ENCODE measurements at places on chromosomes 6 and 20.
A peak's percentile ranks its signal among the peaks of the same experiment; 100 is the strongest.

GRCh38 chr20:23061734-23062561, 12.5 kb upstream of the THBD start:
- DNase-seq: no peak

- DNase-seq: no peak
Observed at GRCh38 chr6:16277101-16277981, 39.0 kb downstream of the GMPR start.

DNA sequence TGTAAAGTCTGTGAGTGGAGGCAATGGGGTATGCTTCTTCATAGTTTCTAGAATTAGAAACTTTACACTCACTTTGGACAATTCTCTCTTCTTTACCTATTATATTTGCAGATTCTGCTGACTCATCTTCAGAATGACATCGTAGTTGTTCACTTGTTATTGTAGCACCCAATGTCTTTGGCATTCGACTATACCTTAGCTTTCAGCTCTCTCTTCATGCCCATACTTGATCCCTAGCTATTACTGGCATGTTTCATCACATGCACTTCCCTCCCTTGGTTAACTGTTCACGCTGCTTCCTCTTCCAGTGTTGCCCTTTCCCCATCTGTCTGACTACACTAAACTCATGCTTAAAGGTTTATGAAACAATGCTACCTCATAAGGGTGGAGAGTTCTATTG, 298.1 kb upstream of the TCF21 start:
- no peak for DNase-seq

DNA sequence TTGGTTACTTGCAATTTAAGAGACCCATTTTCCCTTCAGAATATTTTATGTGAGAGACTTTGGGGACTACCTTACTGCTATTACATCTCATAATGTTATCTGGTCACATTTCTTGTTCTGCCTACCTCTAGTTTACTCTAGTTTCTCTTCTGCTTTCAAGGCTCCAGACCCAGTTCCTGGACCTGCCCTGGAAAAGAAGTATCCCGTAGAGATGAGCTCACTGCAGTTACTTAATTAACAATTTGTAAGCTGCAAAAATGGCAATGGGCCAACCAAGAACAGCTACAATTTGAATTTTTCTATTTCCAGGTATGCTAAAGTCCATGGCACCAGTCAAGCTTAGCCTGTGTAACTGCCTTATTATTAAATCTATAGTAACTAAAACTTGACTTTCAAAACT, 25.0 kb downstream of the TAB2 start:
- DNase-seq: no peak

DNA sequence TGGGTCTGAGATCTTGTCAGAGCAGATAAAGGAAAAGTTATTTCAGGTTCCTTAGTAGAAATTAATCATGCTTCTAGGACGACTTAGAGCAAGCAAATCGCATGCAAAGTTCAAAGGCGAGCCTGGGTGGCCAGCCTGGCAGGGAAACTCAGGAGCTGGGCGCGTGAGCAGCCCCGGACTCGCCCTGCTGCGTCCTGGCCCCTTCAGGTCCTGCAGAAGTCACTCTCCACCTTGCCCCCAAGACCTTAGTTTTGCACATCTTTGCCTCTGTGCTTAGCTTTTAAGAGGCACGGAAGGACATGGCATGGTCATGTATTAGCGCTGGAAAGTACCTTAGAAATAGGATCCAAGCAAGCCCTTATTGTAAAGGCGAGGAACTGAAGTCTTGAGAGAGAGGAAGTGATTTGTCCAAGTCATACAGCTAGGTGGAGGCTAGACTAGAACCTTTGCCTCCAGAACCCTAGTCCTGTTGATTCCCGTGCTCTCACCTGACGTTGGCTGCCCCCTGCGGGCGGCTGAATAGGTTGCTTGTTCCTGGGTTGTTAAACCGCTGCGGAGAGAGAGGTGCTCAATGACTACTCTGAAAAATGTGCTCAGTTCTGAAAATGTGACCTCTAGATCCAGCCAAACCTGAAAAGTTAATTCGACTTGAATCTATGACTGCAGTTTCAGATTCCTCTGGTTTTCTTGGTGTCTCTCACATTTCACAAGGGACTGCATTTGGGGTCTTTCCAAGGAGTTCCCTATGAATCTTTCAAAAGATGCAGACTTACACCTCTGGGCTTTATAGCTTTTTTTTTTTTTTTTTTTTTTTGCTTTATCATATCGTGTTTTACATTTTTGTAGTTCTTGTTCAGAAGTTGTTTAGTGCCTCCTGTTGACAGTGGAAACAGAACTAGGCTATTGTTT, 2.7 kb downstream of the MYB start:
- peak; percentile 84 for DNase-seq

DNA sequence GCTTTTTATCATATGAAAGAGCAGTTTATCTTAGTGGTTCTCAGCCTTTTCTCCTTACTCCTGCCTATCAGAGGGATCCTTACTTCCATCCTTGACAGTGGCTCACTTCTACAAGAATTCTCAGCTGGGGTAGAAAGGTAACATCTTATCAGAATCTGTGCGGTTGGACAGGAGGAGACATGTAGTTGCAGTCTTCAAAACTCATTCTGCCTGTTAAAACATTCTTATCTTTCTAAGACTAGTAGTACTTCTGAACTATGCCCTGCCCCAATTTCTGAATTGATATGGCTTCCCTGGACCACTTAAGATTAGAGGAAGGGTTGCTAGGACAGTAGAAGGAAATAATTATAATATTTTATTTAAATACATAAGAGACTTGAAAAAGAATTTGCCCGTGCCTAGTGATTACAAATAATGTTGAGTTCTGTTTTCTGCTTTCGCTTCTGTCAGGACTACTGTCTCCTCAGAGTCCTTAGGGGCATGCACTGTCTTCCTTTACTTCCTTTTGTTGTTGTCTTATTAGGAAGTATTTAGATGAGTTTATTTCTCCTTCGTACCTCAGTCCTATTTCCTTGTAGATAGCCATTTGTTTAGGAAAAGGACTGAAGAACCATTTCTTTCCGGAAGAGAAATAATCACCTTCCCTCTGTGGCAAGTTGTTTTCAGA, 24.9 kb downstream of the BLTP3A start:
- DNase-seq: no peak

DNA sequence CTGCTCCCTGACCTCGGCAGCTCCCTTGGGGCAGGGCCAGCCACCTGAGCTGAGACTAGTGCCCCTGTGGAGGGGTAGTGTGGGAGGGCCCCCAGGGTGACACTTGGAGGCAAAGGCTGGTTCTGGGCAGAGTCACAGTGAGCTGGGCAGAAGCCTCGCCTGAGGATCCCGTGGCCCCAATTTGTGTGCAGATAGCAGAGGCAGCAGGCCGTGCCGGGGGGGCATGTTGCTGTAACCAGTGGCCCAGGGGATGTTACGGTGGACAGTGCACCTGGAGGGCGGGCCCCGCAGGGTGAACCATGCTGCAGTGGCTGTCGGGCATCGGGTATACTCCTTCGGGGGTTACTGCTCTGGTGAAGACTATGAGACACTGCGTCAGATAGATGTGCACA, 2.9 kb downstream of the KLHDC3 start:
- DNase-seq: no peak

DNA sequence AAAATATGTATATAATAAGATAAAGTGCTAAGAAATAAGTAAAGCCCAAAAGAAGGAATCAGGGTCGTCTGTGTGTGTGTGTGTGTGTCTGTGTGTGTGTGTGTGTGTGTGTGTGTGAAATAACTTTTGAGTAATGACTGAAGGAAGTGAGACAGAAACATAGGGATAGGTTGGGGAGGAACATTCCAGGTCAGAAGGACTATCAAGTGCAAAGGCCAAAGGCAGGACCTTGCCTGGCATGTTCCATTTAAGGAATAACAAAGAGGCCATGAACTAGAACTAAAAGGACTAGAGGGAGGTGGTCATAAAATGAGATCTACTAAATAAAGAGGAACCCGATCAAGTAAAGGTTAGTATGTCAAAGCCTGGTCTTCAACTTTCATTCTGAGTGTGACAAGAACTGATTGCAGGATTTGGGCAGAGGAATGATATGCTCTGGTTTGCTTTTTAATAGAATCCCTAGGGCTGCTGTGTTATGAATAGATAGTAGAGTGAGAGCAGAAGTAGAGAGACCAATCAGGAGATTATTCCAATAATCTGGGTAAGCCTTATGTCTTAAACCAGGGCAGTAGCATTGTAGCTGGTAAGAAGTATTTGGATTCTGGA, 6.9 kb downstream of the ENPP3 start:
- no peak for DNase-seq

DNA sequence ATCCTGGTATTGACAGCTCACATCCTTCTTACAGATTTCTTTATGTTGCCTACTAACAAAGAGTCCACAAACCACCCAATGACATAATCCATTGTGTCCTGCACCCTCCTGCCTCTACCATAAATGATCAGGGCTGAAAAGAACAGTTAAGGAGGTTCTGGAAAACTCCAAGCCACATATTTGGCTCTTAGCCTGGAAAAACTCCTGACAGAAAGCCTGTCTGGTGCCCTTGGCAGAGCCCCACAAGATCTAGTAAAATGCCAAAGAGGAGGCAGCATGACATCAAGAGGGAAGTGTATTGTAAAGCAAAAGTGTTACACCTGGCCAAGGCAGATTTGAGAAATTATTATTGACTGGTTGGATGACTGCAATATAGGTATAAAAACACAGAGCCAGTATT, 126.4 kb upstream of the VGLL2 start:
- DNase-seq: no peak

Data from CD4-positive, alpha-beta T cell treated with Interleukin-2 at 100 ng/mL for 4 hours (primary cell).